ENCODE measurements at places on chromosomes 11 and 22.
A peak's percentile ranks its signal among the peaks of the same experiment; 100 is the strongest.

- peak; percentile 44 for DNase-seq
These were observed 97.9 kb downstream of the WNT7B start for GRCh38 chr22:45878901-45879551.

- peak; percentile 73 for DNase-seq
These were observed 775 bp downstream of the FAM181B start for GRCh38 chr11:82732734-82733443.

DNA sequence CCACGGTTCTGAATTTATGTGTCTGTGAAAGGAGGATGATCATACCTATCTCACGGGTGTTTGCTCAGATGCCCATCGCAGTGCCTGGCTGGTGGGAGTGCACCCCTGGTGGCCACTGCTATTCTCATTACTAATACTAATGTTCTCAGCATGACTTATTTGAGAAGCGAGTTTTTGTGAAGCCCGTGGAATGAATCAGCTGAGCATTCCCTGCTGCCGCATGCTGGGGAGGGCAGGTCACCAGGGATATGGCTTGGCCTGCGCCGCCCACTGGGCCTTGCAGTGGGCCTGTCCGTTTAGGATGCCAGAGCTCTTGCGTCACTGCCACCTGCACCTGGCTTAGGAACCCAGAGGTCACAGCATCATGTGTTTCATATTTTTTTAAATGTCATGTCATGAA lies 16.9 kb downstream of the CTTN start:
- DNase-seq: no peak

DNA sequence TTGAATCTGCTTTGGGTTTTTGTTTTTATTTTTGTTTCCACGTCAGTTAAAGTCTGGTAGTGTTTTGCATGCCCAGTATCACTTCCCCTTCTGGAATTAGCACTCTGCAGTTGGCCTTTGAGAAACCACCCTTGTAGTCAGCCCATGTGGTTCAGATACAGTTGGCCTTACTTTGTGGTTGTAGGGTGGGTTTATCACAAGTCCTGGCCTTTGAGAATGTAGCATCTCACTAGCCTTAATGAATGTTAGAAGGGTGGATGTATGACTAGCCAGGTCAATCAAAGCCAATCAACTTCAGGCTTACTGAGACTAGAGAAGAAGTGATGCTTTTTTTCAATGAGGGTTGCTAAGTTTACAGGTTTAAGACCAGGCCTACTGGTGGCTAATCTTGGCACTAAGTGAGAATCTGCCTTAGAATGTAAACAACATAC lies 19.8 kb downstream of the ARL14EP start:
- DNase-seq: no peak

- no peak for DNase-seq
These were observed 12.3 kb downstream of the LTBP3 start for GRCh38 chr11:65545853-65546216.

- no peak for DNase-seq
These were observed 72.8 kb downstream of the FLI1 start for GRCh38 chr11:128766591-128767081.

DNA sequence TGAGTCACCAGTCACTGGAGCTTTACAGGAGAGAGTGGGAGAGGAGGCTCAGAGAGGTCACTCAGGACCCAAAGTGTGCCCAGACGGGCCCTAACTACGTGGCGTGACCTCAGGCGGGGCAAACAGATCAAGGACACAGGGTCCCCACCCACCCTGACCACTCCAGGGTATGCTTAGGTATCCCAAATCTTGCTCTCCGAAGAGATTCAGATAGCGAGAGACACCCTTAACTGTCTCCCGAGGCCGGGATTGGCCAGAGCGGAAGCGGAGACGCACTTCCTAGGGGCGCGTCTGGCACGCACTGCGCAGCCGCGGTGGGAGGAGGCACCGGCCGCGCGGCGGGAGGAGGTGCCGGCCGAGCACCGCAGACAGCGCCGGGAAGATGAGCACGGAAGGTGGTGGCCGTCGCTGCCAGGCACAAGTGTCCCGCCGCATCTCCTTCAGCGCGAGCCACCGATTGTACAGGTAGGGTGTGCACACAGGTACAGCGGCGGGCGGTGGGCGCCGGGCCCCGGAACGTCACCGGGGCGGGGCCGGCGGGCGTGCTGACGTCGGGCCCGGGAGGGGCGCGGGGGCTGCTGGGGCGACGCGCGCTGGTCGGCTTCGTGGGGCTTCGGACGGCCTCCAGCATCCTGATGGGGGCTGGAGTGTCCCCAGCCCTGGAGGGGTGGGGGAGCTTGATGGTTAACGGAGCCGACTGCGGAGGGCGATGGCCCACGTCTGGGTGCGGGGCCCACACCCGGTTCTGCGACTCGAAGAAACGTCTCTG lies at the start of gene PTS:
Gene PTS, plus strand, starts transcription at position 367 of the 769 bp plus-strand sequence. Its CDS starts 16 bp downstream, at position 383.
- peak; percentile 96 for DNase-seq

DNA sequence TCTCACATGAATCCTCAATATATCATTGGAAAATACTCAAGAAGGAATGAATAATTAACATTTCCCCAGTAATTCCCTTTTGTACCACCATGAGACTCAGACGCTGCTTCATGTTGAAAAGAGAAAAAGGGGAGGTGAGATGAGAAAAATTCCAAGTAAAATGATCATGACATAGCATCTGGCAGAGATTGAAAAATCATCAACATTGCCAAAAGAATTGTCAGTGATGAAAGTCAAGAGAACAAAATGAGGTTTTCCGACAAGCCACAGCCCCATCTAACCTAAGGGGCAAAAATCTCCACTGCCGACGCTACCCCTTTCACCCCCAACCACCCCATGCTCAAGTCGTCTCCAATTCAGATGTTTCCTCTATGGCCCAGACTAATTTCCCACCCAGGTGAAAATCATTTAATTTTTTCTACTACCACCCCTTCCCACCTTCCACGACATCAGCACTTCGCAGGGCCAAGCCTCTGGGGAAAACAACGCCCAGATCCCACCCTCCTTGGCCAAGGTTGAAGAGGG lies 1.2 kb downstream of the RAB6A start:
- no peak for DNase-seq

- no peak for DNase-seq
These were observed 35.0 kb downstream of the LDLRAD3 start for GRCh38 chr11:35978891-35979290.

DNA sequence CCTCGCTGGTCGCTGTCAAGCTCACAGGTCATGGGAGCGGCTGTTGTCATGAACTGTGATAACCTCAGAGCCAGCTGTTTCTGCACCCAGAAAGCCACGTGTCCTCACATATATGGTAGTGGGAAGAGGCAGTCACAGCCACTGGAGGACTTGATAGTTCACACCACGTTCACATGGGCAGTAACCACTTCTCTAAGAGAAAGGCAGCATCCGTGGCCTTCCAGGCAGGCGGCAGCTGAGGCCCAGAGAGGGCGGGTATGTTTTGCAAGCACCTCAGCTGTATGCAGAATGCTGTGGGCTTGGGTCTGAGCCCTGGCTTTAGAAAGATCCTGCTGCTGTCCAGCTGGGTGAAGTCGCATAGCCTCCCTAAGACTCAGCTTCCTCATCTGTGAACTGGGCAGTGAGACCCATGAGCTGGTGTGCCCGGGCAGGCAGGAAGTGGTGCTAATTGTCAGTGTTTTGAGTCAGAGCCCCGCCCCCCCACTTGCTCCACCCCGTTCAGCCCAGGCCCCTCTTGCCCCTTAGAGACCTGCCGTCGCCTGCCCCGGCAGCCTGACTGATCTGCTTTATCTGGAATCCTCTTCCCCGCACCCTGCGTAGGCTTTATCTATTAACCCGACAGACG lies 13.3 kb downstream of the TTC38 start:
- DNase-seq: no peak

DNA sequence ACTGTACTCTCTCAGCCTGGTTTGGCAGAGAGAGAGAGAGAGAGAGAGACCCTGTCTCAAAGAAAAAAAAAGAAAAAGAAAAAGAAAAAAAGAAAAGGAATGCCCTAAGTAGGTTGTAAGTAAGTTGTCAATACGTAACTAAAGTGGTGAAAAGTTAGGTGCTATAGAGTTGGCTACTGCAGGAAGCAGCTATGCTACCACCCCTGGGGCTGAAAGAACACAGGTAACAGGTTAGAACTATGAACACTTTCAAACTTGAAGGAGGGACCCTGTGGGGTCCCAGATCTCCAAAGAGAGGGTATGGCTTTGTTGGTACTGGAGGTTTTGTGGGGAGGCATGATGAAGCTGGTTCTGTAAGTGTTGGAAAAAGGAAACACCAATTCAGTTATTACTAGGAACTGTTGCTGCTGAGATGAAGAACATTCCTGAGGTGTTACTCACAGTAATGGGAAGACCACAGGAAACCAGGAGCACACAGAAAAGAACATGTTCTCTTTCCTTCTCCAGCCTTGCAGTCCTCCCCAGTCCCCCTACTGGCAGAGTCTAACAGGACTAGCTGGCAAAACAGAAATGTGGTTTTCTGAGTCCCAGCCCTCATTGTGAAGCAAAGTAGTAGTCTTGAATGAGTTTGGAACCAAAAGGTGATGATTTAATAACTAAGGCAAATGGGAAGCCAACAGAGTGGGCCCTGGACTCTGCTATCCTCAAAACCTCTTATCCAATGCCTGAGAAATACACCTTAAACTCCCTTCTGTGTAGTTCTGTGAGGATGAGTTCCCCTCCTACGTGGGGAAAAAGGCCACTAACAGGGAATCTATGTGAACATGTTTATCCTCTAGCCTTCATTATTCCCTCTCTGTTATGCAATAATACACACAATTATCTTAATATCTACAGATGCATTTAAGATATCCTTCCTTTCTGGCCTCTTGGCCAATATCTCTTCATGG lies 427.0 kb upstream of the DDI1 start:
- DNase-seq: peak; percentile 27

- DNase-seq: no peak
These were observed 184.5 kb upstream of the PITPNB start for GRCh38 chr22:28103596-28103995.

GRCh38 chr22:45859231-45860161 lies 117.5 kb downstream of the WNT7B start:
- no peak for DNase-seq

GRCh38 chr22:37638391-37639069 lies 939 bp upstream of the SH3BP1 start:
- DNase-seq: no peak

DNA sequence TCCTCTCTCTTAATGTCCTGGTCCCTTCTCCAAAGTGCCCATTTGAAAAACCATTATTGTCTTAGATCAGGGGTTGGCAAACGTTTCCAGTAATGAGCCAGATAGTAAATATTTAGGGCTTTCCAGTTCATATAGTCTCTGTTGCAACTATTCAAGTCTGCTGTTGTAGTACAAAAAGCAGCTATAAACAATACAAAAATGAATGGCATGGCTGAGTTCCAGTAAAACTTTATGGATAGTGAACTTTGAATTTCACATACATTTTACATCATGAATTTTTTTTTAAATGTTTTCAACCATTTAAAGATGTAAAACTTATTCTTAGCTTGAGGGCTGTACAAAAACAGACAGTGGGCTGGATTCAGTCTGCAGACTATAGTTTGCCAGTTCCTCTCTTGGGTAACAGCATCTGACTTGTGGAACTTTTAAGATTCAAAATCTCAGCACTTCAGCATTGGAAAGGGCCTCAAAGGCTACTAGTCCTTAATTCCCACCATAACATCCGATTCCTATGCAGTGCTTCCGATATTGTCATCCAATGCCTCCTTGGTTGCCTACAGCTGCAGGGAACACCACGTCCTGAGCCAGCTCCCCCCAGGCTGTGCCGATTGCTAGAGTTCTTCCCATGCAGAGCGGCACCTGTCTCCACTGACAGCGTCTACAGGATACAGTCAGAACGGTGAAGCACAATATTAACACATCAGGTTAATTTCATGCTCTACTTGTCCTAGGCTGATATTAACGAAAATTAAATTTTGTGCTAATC lies 65.6 kb upstream of the E2F8 start:
- no peak for DNase-seq

GRCh38 chr11:21909145-21909544 lies 283.7 kb upstream of the ANO5 start:
- DNase-seq: no peak

DNA sequence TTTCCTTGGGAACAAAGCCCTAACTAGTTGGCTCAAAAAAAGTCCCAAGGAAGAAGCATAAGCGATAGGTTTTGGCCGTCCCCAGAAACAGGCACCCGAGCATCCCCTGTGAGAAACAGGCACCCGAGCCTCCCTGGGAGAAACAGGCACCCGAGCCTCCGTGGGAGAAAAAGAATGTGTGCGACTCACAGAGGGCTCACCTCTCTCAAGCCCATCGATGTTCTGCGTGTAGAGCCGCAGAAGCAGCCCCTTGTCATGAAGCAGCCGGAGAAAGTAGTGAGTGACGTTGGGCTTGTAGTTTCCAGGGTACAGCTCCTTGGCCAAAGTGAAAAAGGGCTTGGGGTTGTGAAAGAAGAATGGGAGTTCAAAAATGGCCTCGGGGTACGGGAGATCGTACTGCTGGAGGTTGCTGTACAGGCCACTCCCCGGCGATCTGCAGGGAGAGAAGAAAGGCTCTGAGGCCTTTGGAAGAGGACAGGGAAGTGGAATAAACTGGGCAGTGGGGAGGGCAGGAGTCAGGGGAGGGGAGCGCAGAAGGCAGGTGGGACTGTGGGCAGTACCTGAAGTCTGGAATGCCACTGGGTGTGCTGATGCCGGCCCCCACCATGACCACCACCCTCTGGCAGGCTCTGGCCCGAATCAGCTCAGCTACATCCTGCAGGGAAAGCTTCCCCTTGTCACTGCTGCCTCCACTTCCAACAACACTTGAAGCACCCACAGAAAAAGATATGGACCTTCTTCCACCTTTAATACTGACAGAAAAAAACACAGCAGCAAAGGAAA lies 3.2 kb downstream of the SIRT3 start:
- DNase-seq: no peak

- no peak for DNase-seq
These were observed 314.0 kb downstream of the LRRC4C start for GRCh38 chr11:41145420-41145819.

- DNase-seq: no peak
These were observed 68.3 kb downstream of the CTTN start for GRCh38 chr11:70466596-70466995.

DNA sequence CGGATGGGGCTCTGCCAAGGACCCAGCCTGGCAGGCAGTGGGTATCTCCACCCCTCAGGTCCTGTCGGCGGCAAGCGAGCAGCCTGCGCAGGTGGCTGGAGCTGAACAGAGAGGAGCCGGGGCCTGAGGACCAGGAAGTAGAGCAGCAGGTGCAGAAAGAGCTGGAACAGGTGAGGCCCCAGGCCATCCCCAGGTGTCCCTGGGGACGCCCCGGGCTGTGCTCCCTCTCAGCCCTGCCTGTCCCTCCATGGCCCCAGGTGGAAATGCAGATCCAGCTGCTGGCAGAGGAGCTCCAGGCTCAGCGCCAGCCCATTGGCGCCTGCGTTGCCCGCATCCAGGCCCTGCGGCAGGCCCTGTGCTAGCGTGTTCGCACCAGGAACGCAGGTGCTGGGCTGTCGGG lies 44.0 kb downstream of the PISD start:
- DNase-seq: no peak
